Kidney capillary endothelial cell (primary cell): ENCODE measurements at places on chromosomes 3 and 15.

DNA sequence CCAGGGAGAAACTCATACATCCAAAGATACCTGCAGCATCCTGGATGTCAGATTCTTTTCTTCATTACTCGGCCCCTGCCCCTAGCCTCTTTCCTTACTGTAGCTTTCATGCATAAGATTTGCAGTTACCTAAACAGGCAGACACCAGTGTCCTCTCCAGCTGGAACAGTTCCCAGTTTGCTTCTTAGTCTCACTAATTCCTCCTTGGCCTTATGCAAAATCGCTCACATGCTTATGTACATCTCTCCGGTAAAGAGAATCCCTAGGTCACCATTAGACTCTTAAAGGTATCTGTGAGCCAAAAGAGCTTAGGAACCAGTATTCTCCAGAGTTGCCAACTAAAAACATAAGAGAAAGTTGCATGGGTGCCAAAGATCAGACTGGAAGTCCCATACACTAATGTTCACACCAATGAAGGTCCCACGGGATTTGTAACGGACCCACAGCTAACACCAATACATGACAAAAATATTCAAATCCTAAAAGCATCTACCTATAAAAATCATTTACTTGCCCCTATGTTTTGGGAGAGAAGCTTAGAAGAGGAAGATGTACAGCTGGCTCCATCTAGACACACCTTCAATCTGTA, 66.6 kb downstream of the CBLB start:
- no peak for DNase-seq

DNA sequence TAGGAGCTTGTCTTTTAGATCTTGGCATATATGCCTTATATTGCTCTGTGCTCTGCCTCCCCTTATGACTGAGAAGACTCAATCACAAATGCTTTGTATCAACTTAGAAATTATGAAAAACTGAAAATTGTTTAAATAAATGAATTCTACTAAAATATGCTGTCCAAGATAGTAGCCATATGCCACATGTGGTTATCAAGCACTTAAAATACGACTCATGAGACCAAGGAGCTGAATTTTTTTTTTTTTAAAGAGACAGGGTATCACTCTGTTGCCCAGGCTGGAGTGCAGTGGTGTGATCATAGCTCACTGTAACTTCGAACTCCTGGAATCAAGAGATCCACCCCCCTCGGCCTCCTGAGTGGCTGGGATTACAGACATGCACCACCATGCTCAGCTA, 118.3 kb downstream of the RFTN1 start:
- DNase-seq, result no peak

- DNase-seq, result no peak
Measured at GRCh38 chr3:172094621-172095557, 55.5 kb downstream of the FNDC3B start.

DNA sequence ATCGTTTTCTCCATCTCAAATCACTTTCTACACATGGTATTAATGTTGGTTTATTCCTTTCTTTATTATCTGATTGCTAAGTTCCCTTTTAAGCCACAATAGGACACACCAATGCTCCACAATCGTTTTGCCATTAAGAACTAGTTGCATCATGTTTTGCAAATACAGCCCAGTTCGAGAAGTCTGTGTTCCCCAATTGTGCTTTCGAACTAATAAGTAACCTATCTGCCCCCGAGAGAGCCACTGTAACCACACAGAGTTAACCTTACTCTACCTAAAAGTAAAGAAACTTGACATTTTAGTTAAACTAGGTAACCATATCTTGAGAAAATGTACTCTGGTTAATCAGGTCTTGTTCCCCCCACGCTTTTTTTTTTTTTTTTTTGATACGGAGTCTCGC, 39.1 kb downstream of the MAGI1 start:
- DNase-seq, result no peak

- no peak for DNase-seq
Measured at GRCh38 chr3:158097593-158098308, 8.5 kb downstream of the SHOX2 start.

GRCh38 chr15:46872286-46872980, 844.9 kb upstream of the SEMA6D start:
- no peak for DNase-seq

DNA sequence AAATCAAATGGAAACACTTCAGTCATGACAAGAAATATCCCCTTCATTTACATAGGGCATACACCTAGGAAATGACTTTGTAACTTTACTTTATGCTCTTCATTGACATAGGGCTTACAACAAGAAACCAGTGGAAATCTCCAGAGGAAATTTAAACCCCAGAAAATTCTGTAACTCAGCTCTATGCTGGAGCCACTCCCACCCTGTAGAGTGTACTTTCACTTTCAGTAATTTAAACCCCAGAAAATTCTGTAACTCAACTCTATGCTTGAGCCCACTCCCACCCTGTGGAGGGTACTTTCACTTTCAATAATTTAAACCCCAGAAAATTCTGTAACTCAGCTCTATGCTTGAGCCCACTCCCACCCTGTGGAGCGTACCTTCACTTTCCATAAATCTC, 987.1 kb upstream of the CADM2 start:
- DNase-seq, result no peak

GRCh38 chr3:161914703-161915417, 418.3 kb downstream of the OTOL1 start:
- DNase-seq, result peak; percentile 4

DNA sequence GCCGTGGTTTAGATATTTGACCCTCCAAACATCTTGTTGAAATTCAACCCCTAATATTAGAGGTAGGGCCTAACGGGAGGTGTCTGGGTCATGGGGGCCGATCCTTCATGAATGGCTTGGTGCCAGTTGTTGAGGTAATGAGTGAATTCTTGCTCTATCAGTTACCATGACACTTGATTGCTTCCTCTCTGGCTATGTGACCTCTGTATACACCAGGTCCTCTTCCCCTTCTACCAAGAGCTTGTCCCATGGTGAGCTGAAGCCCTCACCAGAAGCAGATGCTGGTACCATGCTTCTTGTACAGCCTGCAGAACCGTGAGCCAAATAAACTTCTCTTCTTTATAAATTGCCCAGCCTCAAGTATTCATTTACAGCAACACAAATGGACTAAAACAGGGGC, 41.8 kb upstream of the TIPARP start:
- DNase-seq, result no peak

DNA sequence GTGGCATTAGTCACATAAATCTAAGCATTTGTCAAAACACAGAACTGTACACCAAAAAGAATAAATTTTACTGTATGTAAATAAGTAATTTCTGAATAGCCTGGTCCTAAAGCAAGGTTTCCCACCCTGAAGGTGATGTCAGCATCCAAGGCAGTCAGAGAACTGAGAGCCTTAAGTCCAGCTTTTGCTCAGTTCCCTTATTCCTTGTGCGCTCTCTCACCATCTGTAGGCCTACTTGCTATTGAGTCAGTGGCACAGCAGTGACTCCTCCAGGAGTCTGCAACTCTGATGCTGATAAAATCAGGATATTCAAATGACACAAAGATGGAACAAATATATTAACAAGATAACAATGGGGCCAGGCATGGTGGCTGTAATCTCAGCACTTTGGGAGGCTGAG, 22.3 kb downstream of the VPS39 start:
- DNase-seq, result no peak

DNA sequence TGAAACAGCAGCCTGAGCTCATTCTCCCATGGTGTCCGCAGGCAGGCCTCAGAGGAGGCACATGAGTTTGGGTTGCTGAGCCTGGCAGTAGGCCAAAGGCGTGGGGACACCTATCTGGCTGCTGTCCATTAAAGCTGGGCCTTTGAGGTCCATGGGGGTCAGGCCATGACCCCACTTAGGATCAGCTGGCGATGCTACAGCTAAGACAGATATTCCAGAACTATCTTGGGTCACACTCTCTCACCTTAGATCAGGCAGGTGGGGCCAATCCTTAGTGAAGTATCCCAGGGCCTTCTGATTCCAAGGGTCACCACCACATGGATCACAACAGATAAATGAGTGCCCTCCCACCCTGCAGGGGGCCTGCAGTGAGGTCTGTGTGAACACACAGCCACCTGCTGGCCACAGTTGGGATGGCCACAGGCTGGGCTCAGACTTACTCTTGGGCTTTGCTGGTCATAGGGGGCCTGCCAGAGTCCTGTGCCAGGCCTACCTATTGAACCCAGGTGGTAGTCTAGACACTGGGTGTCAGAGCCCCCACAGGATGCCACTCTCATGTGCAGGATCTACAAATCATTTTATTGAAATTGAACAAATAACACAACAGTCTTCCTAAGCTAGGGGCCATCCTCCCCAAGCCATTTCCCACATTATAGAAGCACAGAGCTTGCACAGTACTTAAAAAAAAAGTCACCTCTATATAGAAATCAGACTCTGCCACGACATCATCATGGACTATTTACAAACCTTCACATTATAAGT, 2.0 kb upstream of the HYAL2 start:
- peak; percentile 88 for DNase-seq

DNA sequence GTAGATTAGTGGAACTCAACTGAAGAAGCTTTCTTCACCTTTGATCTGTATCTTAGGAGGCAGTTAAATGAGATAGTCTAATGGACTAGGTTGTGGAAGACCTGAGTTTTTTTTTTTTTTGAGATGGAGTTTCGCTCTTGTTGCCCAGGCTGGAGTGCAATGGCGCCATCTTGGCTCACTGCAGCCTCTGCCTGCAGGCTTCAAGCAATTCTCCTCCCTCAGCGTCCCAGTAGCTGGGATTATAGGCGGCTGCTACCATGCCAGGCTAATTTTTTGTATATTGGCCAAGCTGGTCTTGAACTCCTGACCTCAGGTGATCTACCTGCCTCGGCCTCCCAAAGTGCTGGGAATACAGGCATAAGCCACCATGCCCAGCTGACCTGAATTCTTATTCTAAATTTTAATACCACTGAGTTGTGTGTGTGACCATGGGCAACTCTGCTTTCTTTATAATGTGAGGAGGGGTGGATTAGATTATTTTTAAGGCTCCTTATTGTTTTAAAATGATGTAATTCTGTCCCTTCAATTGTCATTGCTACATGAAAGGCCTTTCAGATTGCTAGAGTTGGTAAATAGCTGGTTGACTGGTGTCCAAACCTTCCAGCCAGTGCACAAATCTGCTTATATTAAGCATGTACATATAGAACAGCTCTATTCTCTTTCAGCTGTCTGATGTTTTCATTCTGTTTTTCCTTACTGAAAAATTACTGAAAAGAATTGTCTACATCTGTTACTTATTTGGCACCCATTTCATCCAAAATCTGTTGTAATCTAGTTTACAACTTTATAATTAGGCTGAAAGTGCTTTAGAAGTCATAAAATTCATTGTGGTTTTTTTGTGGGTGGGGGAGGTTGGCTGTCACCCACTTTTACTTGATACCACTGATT, 2.3 kb downstream of the LNP1 start:
- DNase-seq, result no peak

GRCh38 chr3:29324180-29324651, 43.3 kb downstream of the RBMS3 start:
- peak; percentile 97 for DNase-seq

DNA sequence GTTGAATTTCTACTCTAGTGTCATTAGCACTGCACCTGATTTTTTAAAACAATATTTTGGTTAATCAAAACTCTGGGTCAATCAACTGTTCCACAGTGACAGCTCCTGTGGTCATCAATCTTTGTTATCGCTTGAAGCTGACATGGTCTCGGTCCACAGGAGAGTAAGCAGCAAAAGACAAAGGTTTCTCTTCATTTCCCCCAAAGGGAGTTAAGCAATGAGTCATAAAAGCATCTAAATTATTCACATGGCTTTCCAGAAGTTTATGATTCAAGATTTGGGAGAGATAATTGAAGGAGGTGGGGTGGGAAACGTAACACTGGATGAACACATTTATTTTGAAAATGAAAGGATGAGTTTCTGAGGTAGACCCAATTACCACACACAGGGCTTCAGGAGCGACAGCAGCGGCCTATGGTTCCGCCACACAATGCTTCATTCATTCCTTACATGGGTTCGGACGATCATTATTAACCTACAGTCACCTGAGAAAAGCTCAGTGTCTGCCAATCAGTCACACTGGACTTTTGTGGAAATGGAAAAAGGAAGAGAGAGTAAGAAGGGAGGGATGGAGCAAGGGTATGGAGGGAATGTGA, 505.1 kb downstream of the FHIT start:
- no peak for DNase-seq

- DNase-seq, result peak; percentile 56
Measured at GRCh38 chr3:197224034-197224444, 74.4 kb downstream of the DLG1 start.

DNA sequence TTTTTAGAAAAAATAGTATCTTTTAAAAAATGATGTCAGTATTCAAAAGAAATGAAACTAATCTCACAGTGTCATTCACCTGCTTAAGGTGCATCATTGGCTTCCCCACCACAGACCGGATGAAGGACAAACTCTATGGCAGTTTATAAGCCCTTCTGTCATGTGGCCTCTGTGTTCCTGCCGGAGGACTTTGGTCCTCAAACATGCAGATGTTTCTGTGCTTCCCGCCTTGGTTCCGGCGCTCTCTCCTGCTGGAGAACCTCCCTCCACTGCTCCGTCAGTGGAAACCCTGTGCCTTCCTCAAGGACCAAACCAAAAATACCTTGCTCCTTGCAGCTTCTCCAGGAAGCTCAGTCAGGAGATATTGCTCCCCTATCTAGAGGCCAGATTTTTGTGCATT, 326.3 kb downstream of the UACA start:
- DNase-seq, result no peak

GRCh38 chr3:73255609-73256029, 194.2 kb downstream of the EBLN2 start:
- no peak for DNase-seq

- no peak for DNase-seq
Measured at GRCh38 chr15:95277266-95277665, 1045.9 kb downstream of the MCTP2 start.

GRCh38 chr3:188003188-188004171, 150.5 kb upstream of the LPP start:
- no peak for DNase-seq

- no peak for DNase-seq
Measured at GRCh38 chr3:30502051-30502741, 104.2 kb upstream of the TGFBR2 start.

GRCh38 chr3:24451461-24452099, 43.1 kb downstream of the THRB start:
- DNase-seq, result no peak

DNA sequence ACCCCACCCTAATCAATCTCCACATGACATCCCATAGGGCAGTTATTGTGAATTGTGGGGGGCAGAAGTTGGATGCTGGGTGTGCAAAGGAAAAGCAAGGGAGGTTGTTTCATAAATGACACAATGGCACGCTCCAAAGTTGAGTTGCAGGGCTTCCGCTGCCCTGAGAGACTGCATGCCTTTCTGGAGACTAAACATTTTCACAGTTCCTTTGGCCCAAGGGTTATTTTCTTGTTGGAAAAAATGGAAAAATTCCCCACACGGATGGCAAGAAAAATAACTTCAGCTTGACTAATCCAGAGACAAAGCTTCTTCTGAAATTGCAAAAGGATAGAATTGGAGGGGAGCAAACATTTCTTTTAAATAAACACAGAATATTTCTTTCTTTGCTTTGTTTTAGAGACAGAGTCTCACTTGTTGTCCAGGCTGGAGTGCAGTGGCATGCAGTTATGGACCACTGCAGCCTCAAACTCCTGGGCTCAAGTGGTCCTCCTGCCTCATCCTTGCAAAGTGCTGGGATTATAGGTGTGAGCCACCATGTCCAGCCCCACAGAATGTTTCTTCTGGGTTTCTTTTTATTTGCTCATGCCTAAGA, 19.1 kb upstream of the TPM1 start:
- no peak for DNase-seq
